ENCODE measurements at places on chromosomes 6 and 20.

DNA sequence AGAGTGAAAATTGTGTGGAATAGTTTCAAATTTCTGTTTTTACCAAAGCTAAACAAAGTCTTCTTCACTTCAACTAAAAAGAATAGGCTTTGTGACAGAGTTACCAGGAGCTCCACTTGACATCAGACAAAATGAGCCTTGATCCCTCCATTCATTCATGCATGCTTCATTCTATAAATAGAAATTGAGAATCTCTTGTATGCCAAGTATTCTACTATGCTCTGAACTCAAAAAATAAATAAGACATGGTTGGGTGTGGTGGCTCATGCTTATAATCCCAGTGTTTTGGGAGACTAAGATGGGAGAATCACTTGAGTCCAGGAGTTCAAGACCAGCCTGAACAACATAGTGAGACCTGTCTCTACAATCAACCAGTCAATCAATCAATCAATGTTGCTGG is 236.6 kb upstream of the FAM83B start:
- DNase-seq: no peak

DNA sequence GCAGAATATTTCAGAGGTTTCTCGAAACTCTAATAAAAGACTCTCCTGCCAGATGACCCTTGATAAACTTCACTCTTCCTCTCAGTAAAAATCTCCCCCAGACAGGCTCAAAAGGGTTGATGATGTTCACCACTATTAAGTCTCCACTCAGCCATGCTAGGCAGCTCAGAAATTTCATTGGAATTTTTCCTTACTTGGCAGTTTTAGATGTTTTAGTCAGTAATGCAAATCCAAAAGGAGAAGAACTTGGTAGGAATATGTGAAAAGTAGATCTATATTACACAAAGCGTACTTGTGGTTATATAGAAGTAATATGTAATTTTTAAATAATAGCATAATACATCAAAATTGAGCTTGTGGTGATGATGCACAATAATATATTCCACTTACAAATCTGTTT is 333.0 kb downstream of the PHF3 start:
- DNase-seq: no peak

- DNase-seq: peak; percentile 60
Measured at GRCh38 chr6:1832844-1833787, 223.4 kb downstream of the FOXC1 start.

DNA sequence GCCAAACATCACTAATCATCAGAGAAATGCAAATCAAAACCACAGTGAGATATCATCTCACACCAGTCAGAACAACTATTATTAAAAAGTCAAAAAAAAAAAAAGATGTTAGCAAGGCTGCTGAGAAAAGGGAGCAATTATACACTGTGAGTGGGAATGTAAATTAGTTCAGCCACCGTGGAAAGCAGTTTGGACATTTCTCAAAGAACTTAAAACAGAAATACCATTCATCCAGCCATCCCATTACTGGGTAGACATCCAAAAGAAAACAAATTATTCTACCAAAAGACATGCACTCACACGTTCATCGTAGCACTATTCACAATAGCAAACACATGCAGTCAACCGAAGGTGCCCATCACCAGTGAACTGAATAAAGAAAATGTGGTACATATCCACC is 213.9 kb downstream of the TTLL2 start:
- no peak for DNase-seq

DNA sequence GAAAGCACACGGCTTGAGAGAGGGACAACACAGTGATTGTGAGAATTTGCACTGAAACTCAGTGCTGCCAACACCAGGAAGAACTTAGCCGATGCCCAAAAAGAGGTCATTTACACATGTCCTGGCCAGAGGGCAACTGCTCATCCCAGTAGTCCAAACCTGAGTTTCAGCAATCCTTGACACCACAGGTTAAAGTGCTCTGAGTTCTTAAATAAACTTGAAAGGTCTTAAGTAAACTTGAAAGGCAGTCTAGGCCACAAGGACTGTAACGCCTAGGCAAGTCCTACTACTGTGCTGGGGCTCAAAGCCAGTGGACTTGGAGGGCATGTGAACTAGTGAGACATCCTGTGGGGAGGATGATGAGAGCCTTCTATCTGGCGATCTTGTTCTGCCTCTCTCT is 14.1 kb downstream of the SNX14 start:
- no peak for DNase-seq

GRCh38 chr20:11852811-11853210 is 64.9 kb upstream of the BTBD3 start:
- DNase-seq: peak; percentile 6

GRCh38 chr20:21315138-21315537 is 12.0 kb downstream of the XRN2 start:
- DNase-seq: peak; percentile 71

GRCh38 chr6:160265869-160266476 is 7.4 kb upstream of the SLC22A2 start:
- no peak for DNase-seq

DNA sequence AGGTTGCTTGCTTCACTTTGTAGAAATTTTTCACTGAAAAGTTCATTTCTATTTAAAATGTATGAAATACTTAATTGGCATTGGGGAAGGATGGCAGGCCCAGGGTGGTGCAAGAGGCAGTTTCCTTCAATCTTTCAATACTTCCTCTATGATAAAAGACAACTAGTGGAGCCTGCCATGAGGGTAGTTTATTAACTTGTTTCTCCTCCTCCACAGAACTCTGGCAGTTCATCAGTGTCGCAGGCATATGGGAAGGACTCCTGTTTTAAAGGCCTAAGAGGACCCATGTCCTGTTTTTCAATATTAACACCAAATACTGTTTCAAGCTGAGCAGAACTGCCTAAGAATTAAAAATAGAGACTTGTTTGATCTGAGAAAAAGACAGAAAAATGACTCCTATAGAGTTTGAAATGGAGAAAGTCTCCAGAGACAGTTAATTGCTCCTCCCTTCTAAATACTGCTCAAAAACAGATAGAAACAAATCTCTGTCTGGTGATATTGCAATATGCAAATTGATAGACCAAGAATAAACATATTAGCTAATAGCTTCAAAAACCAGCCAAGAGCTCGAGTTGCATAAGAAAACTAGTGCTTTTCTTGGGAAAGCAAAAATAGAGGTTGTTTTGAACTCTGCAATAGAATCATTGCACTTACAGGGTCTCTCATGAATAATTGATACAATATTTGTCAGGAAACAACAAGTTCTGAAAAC is 665.7 kb upstream of the SLC35B3 start:
- no peak for DNase-seq
